ENCODE measurements at places on chromosomes 1 and 21. TPM values are rescaled to one million over a fixed set of nuclear protein-coding genes. Genes with fewer than 3 reads are reported as not detected.

SLC30A2 gene
- not detected for total RNA-seq

DNA sequence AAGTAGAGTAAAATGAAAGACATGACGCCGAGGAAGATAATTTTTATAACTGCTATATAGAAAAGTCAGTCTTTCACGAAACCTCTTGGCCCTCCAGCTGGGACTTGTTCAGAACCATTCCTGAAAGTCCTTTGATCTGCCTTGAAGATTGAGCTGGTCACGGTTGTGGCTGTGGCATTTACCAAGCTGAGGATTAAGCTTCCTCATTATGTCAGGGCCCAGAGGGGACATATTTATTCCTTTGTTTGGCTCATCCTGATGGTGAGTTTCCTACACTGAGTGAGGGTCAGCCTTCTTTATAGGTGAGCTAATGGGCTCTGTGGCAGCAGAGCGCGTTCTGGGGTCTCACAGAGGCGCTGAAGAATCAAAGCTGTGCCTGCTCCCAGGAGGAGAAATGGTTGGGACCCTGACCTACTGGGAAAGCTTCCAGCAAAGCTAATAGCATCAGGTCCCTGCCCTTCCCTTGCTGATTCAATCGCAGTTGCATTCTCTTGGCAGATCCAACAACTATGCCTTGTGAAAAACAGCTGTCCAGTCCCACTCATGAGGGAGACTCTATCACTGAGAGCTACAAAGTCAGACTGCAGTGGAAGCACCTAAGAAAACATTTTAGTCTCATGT is 43.2 kb upstream of the PBX1 start:
- DNase-seq, result no peak

GRCh38 chr21:34613679-34614627 is 960 bp downstream of the RCAN1 start:
- no peak for DNase-seq

DNA sequence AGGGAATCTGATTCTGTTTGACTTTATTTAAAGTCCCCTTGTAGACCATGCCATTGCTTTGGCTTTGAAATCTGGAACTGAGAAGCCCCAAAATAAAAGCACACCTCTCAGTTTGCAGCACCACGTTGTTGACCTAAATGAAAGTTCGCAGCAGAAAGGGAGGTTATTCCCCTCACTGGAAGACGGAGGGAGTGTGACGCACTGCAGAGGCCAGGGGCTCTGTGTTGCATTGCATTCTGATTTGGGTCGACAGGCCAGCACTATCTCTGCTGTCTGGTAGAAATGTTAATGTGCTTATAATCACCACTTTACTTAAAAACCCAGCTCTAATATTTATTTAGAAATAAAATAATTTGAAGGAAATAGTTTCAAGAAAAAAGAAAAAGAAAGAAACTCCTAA is 675.2 kb upstream of the NR5A2 start:
- DNase-seq, result no peak

- no peak for DNase-seq
These were observed 36.9 kb upstream of the KCNE1 start for GRCh38 chr21:34548781-34549376.

GRCh38 chr1:178738780-178739179 is 13.7 kb downstream of the RALGPS2 start:
- no peak for DNase-seq
